ENCODE measurements at places on chromosomes 12 and 14. TPM values are rescaled to one million over a fixed set of nuclear protein-coding genes. Genes with fewer than 3 reads are reported as not detected.

Gene WDR89
- total RNA-seq, result 5.7 TPM

Gene PSMC1
- 130 TPM for total RNA-seq

Gene ACVRL1
- total RNA-seq, result 39.7 TPM

Gene HRK
- total RNA-seq, result not detected

Gene TAS2R13
- 2.8 TPM for total RNA-seq

Gene GPR65
- not detected for total RNA-seq

Gene RIMBP2
- not detected for total RNA-seq

Gene RHEBL1
- 0.78 TPM for total RNA-seq

Gene BIN2
- total RNA-seq, result not detected

Gene DNAI7
- not detected for total RNA-seq

Gene PMCH
- not detected for total RNA-seq

Gene NKX2-1
- 0.48 TPM for total RNA-seq

Gene UNC79
- total RNA-seq, result not detected

Gene MAPKAPK5
- 25.7 TPM for total RNA-seq

Gene HOXC4
- 0.88 TPM for total RNA-seq

Gene TC2N
- 0.24 TPM for total RNA-seq

Gene SSPN
- 13.3 TPM for total RNA-seq

Gene ANO4
- 5.8 TPM for total RNA-seq

Gene B4GALNT3
- not detected for total RNA-seq

Gene LTBP2
- total RNA-seq, result 110 TPM

Gene SOCS2
- total RNA-seq, result 34.9 TPM

Gene P2RX2
- not detected for total RNA-seq
